Activated CD4-positive, CD25-positive, alpha-beta regulatory T cell treated with anti-CD3 and anti-CD28 coated beads, Interleukin-2, amount 50 U/mL, for 72 hours (primary cell): ENCODE measurements at places on chromosomes 1 and 21.

DNA sequence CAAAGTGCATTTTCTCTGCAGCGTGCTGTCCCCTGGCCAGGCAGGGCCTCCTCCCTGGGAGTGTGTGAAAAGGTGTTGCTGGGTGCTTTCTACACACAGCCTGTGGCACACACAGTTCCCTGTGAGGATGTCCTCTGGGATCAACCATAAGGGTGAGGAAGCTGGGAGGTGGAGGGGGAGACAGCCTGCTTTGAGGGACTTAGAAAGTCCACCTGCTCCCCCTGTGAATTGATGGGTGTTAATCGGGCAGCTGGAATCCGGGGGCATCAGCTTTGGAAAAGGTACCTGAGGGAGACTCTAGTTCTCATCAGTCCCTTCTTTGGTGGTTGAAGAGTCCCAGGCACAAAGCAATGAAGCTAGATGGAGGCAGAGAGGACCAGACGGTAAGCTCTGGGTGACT lies 35.8 kb downstream of the LHX4 start:
- no peak for DNase-seq

GRCh38 chr1:211532088-211532444 lies 40.1 kb upstream of the RD3 start:
- no peak for DNase-seq

- no peak for DNase-seq
Measured at GRCh38 chr1:47031585-47031984, 8.1 kb downstream of the CYP4X1 start.

DNA sequence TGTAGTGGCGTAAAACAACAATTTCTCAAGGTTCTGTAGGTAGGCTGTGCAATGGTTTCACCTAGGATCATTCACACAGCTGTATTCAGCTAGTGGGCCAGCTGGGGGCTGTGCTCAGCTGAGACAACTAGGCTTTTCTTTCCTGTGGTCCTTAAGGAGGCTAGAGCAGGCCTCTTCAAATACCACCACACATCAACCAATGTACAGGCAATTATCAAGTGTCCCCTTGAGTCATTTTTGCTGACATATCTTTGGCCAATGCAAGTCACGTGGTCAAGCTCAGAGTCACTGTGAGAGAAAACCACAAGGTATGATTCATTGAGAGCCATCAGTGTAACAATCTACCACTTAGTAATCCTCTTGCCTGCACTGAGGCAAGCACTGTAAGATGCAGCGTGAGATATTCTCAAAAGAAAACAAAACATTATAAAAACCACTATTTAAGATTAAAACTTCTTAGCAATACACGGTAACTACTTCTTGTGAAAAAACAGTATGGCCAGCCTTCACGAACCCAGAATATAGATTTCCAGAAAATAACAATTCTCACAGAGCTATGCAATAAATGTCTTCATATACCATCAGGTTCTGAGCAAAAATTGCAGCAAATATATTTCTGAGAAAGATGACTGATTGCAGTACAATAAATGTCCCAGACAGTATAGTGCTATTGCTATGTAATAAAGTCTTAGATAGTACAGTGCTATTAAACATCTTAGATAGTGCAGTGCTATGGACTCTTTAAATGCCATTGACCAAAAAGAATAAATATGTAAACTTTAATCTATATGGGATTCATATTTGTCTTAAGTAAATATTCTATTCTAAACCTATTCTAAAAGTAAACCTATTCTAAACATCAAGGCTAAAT lies 55.3 kb downstream of the NME7 start:
- DNase-seq, result peak; percentile 36

- DNase-seq, result no peak
Measured at GRCh38 chr1:154556422-154556821, 2.0 kb downstream of the UBE2Q1 start.

- peak; percentile 68 for DNase-seq
Measured at GRCh38 chr1:109667452-109668122, at the start of gene GSTM2. GSTM2 (plus strand) TSS chr1:109668057; CDS start chr1:109668116, 59 bp downstream.

DNA sequence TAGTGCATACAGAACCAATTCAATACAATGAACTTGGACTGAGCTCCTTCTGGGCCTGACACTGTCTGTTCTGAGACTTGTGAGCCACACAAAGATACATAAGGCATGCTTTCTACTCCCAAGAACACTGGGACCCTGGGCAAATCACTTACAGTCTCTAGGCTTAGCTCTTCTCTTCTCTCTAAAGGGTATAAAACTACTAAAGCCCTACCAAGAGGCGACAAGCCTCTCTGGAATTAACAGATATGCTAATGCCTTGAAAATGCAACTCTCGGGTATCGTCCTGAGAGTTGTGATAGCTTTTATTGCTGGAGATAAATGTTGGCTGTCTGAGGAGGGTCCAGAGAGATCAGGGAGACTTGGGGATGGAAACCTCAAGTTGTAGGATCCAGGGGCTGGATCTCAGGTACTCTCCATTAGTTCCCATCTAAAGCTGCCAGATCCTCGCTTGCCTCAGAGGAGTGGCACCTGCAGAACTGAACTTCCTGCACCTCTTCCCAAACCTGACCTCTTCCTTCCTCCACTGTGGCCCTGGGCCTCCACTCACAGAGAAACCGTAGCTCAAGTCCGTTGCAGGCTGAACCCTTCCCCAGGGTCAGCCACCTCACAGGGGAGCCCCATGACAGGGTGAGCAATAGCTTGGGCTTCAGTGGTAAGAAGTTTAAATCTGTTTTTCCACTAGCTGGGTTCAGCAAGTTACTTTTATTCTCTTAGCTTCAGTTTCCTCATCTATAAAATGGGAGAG lies 11.5 kb upstream of the CFAP45 start:
- no peak for DNase-seq

- DNase-seq, result no peak
Measured at GRCh38 chr21:31555741-31556191, 103.7 kb upstream of the SOD1 start.

DNA sequence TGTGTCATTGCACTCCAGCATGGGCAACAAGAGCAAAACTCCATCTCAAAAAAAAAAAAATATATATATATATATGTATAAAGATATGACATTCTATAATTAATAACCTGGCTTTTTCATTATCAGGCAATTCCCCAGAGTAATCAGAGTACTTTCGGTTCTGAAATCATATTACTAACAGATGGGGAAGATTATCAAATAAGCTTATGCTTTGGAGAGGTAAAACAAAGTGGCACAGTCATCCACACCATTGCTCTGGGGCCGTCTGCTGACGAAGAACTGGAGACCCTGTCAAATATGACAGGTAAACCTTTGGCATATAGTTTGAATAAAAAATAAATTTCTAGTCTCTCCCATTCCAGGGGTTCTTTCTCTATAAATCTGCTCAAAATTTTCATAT lies 58.5 kb upstream of the SH3GLB1 start:
- DNase-seq, result no peak

- DNase-seq, result no peak
Measured at GRCh38 chr1:115506518-115506917, 135.3 kb upstream of the VANGL1 start.

DNA sequence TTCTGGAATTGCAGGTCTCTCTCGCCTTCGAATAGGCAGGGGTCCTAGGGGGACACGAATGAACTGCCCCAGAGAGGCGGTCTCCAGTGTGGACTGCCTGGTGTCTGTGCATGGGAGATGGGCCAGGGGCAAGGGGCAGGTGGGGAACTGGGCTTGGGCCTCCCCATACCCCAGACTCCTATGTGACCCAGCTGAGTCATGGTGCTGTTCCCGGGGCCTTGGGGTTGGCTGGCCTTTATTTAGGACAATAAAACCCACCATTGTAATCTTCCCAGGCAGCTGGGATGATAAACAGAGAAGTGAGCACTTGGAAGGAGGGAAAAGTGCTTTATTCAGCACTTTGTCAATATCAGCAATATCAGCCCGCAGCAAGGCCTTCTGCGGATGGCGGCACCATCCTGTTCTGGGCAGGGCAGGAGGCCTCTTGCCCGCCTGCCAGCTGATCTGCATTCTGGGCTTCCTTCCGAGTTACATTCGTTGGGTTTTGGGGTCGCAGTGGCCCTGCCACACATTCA lies 209.0 kb upstream of the TMEM51 start:
- DNase-seq, result no peak

DNA sequence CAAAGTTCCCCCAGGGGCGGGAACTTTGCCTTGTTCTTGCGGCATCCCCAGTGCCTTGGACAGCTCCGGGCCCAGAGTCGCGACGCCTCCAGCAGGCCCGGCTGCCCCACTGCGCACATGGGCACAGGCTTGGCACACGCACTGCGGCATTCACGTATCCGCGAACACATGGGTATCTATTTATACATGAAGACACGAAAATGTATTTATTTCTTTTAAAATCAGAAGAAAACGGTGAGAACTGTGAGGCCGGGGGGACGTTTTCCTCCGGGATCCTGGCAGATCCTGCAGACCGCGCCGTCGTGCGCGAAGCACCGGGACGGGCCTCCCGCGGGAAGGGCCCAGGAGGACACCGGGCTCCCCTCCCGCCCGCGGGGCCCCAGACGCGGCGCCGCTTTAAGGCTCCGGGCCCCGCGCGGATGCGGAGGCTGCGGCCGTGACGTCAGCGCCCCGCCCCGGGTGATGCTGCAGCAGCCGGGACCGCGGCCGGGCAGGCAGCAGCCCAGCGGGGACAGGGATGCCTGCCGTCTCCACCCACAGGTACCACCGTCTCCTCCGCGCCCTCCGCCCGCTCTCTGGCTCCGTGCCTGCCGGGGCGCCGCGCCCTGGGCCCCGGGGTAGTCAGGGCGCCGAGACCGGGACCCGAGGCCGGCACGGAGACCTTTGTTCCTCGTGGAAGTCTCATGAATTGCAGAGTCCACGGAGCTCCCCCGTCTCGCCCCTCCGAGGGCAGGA lies at the start of gene SLC45A1:
SLC45A1 (plus strand) TSS at position 468 of the 735 bp plus-strand sequence. CDS start 6,216 bp downstream, outside the sequence.
- DNase-seq, result peak; percentile 82

DNA sequence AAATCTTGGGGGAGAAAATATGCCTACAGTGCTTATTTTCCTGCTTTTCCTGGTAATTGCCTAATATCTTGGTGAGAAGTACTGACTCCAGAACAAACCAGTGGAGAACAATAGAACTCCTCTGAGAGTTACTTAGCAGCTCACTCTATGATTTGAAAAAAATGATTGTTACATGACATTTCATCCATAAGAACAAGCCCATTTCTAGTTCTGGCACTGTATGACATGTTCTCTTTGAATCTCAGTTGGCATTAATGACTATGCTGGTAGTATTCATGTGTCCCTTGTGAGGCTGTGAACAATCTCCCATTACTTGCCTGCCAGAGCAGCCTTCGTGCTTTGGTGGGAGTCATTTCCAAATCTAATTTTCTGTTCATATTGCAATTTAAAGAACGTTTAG lies 58.0 kb downstream of the CLIC4 start:
- DNase-seq, result no peak

GRCh38 chr1:174058624-174059023 lies 36.5 kb upstream of the RC3H1 start:
- DNase-seq, result no peak

GRCh38 chr1:226642421-226642820 lies 93.9 kb downstream of the STUM start:
- DNase-seq, result no peak

DNA sequence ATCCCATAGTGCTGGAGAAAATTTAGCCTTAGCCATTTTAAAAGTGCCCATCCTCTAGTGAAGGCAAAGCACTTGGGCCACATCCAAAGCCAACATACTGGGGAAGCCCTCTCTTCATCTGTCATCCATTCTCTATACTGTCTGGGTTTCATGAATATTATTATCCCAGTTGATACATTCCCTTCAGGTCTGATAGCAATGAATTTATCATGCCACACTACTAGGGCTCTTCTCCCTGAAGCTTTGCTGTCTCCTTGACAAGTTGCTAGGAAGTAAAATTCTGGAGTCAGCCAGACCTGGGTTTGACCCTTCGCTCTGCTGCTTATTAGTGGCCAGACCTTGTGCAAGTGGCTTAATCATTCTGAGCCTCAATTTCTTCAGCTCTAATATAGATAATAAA lies 1041.4 kb upstream of the ADGRL2 start:
- no peak for DNase-seq

DNA sequence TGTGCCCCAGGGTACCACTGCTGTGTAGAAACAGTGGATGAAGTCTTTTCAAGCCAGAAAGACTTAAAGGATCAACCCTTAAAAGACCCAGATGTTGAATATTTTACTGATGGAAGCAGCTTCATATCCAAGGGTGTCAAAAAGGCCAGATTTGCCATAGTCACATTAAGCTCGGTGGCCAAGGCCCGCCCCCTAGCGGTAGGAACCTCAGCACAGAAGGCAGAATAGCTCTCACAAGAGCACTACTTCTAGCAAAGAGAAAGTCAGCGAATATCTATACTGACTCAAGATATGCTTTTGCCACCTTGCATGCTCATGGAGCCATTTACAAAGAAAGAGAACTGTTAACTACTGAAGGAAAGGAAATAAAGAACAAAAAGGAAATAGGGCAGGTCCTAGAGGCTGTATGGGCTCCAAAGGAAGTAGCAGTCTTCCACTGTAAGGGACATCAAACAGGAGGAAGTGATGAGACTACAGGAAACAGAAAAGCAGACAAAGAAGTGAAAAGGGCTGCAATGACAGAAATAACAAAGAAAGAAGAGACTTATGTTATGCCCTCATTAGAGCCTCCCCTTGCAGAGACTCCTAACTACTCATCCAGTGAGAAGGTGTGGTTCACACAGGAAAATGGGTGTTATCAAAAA lies 90.5 kb downstream of the LIPI start:
- DNase-seq, result peak; percentile 71

DNA sequence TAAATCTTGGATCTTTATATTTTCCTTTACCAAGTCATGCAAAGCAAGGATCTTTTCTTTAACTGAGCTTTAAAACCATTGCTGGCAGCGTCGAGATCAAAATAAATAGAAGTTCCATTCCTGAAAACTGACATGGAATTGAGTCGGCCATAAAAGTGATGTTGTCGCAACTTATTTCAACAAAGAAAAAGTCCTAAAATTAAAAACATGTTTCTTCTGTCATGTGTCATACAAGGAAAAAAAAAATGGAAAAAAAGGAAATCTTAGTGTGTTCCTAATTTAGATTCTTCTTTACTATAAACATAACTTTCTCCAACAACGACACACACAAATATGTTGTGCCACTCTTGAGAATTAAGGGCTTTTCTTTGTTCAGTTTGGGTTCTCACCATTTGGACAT lies 34.9 kb downstream of the GREM2 start:
- DNase-seq, result no peak

DNA sequence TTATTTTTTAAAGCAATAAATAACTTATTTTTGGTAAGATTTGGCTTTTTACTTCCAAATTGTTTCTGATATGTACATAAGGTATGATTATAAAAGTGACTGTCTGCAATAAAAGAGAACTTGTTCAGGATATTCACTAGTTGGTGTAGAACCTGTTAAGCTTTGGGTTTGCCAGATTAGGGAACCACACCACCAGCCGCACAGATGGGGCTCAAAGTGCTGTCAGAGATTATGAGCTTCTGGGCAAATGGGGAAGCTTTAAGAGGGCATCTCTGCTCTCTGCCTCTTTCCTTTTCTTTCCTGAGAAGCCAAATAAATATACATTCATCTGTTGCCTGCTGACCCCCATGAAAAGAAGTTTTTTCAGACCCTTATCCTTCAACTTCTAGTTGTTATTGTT lies 25.4 kb downstream of the IVNS1ABP start:
- no peak for DNase-seq

GRCh38 chr1:110220324-110220723 lies 10.2 kb downstream of the KCNC4 start:
- no peak for DNase-seq

- DNase-seq, result no peak
Measured at GRCh38 chr1:207944571-207944970, 33.6 kb upstream of the CD34 start.

GRCh38 chr1:246020211-246020954 lies 486.7 kb downstream of the SMYD3 start:
- DNase-seq, result no peak

GRCh38 chr21:42991992-42992740 lies 17.8 kb downstream of the PKNOX1 start:
- DNase-seq, result no peak
